ENCODE measurements at places on chromosomes 1 and 21.

GRCh38 chr1:201597551-201598230 lies 58.8 kb downstream of the NAV1 start:
- DNase-seq = no peak

GRCh38 chr1:150761801-150762200 lies 3.8 kb downstream of the CTSS start:
- no peak for DNase-seq

DNA sequence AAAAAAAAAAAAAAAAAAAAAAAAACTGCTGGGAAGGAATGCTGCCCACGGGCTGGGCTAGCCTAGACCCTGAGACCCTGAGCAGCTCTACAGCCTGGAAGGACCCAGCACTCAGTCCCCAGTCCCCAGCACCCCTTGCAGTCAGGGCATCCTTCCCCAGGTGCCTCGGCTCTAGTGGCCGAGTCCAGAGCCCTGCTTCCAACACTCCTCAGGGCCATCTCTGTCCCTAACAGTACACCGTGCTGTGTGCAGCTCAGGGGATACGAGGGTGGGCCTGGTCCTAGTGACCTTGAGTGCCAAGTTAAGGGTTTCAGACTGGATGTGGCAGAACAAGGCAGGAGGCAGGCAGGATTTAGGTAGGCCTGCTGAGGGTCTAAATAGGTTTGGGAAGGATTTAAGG lies 50.2 kb upstream of the LRP8 start:
- no peak for DNase-seq

- peak; percentile 44 for DNase-seq
These were observed 5.3 kb upstream of the TUFT1 start for GRCh38 chr1:151534662-151535278.

- no peak for DNase-seq
These were observed 9.3 kb downstream of the PODN start for GRCh38 chr1:53071167-53071865.

DNA sequence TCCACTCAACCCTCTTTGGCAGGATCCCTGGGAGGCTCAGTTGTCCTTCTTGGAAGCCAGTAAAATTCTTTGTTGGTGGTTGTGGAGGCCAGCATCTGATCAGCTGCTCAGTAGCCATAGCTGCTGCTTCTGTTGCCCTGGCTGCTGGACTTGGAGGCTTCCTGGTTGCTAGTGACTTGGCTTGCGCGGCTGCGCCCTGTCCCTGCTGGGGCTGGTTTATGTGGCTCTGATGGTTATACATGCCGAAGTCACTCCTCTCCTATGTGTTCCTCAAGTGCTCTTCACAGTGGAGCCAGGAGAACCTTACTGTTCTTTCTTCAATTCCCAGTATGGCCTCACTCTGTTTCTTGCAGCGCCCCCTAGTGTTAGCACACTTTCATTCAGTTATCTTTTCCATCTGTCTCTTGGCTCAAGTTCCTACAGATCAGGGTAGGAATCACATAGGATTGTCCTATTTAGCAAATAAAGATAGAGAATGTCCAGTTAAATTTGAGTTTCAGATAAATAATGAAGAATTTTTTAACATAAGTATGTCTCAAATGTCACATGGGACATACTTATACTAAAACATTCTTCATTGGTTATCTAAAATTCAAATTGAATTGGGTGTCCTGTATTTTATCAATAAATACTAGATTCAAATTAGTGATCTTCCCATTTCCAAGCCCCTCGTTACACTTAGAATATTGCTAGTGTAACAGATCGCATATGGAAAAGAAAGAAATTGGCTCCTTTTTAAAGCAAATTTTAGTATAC lies 176.5 kb downstream of the TGFB2 start:
- peak; percentile 15 for DNase-seq

GRCh38 chr1:184641894-184642293 lies 112.8 kb downstream of the EDEM3 start:
- no peak for DNase-seq

DNA sequence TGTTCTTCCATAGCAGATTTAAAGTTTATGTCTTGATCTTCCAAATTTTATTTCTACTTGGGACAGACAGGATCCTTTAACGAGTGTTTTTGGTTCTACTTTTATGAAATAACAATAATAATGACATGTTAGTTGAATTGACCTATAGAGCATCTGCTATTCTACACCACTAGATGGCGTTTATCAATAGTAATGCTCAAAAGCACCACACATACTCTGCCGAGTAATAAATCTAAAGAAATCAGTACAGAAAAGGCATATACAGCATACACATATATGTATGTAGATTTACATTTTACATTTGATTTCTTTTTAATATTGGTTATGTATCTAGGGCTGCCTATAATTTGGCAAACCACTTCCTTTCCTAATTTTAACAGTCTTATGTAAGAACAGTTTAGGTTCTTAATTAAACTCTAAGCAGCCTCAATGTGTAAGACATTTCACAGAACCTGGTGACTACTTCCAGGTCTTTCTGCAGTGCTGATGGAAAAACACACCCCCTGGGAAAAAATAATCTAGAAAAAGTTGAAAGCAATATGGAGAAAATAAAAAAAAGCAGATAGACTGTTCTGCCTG lies 5.9 kb upstream of the SIPA1L2 start:
- no peak for DNase-seq

DNA sequence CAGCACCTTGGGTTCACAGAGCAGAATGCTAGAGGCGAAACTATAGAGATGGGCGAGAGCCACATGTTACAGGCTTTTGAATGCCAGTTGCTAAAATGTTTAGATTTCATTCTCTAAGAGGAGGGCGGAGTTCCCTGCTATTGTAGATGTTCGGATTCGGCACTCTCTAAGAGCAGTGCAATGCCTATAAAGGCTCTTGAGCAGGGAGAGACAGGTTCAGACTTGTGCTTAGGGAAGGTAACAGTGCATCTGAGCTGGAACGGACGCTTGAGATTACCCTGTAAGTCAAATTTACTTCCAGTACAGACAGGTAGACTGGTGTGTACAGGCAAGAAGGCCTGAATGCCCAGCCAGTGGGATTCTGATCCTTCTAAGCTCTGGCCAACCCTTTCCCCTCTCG lies 15.3 kb downstream of the LURAP1 start:
- no peak for DNase-seq

GRCh38 chr1:26785611-26786436 lies 1.9 kb upstream of the PIGV start:
- DNase-seq = no peak

DNA sequence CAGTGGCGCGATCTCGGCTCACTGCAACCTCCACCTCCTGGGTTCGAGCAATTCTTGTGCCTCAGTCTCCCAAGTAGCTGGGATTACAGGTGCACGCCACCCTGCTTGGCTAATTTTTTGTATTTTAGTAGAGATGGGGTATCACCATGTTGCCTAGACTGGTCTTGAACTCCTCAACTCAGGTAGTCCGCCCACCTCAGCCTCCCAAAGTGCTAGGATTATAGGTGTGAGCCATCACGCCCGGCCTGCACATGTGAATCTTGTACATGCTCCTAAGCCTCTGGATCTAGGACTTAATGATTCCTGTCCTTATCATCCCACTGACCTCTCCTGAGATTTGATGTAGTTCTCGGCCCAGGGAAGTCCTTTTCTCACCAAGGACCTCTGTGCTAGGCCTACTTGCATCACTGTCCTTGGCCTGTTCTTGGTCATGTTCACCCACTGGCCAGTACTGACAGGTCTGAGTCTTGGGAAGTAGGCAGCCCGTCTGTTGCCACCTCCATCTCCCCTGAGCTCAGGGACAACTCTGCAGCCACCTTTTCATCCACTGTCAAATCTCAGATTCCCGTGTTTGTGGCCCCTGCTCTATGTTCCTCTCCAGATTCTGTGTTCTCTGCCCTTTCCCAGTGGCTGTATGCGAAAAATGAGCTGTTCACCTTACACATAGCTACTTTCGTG lies 9.4 kb downstream of the HYI start:
- DNase-seq = no peak

DNA sequence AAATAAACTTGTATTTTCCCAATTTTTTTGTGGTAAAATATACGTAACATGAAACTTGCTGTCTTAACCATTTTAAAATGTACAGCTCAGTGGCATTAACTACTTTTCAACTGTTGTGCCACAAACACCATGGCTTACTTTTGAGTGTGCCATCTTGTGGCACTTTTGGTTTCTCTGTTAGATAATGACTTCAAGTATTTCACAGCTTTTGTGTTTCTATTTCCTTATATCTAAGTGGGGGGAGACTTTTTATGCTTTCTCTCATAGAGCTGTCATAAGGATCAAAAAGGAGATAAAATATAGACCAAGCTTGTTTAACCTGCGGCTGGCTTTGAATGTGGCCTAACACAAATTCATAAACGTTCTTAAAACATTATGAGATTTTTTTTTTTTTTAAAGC lies 44.3 kb downstream of the CDC14A start:
- DNase-seq = no peak

DNA sequence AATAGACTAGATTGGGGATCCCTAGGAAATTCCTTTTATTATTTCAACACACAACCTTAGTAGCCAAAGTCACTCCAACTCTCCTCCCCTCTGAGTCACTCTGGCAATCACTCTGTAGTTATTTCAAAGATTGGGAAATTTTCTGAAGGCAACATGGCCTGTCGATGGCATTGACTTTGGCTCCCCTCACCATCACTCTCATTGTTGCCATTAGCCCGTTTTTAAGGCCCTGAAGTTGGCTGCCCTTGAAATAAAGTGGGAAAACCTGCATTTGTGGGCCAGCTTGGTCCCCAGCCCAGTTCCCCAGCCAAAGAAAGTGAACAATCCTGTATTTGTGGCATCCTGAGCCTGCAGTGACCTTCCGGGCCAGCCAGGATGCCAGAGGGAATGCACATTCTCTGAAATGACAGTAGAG lies 52.5 kb downstream of the CDC7 start:
- no peak for DNase-seq

- DNase-seq = no peak
These were observed 88.2 kb downstream of the MIS18A start for GRCh38 chr21:32190493-32191144.

DNA sequence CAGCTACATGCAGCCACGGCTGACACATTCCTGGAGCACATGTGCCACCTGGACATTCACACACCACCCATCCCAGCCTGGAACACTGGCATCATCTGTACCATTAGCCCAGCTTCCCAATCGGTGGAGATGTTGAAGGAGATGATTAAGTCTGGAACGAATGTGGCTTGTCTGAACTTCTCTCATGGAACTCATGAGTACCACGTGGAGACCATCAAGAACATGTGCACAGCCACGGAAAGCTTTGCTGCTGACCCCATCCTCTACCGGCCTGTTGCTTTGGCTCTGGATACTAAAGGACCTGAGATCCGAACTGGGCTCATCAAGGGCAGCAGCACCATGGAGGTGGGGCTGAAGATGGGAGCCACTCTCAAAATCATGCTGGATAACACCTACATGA lies 25.0 kb upstream of the TRIM33 start:
- no peak for DNase-seq

DNA sequence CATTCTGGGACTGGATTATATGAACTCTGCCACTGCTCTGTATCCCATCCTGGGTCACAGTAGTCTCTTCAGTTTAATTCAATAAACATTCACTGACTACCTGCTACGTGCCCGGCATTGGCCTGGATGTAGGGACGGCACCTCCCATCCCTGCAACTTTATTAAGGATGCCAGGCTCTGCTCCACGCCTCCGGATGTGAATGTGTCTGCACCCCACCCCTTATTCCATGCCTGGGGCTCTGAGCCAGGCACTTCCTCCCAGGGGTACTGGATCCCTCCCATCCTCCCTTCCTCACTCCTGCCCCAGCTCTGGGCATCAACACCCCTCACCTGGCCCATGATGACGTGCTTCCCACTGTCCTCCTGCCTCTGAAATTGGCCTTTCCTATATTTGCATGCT lies 53.7 kb downstream of the KCNN3 start:
- DNase-seq = no peak

GRCh38 chr1:81878538-81878937 lies 77.8 kb downstream of the ADGRL2 start:
- no peak for DNase-seq
